ENCODE measurements at places on chromosomes 12 and 14.

GRCh38 chr12:106032623-106032925 lies 106.2 kb downstream of the NUAK1 start:
- no peak for DNase-seq

DNA sequence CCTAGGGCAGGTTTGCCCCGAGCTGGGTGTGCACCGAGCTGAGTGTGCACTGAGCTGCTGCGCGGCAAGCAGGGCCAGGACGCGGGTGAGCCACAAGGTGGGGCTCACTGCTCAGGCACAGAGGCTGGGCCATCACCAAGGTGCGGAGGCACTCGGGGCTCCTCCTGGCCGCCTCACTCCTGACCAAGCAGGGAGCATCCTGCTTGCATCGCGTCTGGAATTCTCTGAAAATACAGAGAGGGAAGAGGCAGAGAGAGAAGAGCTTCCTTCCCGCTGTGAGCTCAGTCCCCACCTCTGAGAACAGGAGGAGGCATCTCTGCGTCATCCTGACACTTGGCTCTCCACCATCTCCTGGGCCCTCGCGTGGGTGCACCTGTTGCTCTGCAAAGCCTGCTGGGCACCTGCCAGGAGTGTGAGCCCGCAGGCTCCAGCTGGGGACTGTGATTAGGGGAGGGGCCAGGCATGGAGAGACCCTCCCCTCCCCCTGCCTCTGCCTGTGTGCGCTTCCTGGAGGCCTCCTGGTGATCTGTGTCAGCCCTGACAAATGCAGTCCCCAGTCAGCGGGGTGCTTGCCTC lies 116.3 kb downstream of the GLT1D1 start:
- DNase-seq = peak; percentile 50

GRCh38 chr14:100607611-100607956 lies 20.4 kb upstream of the BEGAIN start:
- DNase-seq = no peak

DNA sequence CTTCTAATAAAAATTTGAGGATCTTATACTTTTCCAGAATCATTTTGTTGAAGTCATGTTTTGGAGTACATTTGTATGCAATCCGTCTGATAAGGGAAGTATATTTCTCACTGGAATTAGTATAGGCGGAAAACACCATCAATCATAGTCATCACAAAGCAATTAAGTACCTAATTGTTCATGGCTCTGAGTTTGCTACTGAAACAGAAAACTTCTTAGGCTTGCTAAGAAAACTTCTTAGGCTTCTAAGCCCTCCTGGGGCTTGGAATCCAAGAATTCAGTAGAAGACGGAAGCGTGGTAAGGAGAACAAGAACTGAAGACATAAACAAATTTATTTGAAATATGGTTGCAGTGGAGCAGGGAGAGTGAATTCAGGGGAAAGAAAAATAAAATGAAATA lies 636.3 kb downstream of the DIO2 start:
- DNase-seq = no peak

GRCh38 chr12:54749191-54749818 lies 101.1 kb upstream of the DCD start:
- DNase-seq = no peak

GRCh38 chr14:102516531-102517391 lies 7.2 kb upstream of the ANKRD9 start:
- no peak for DNase-seq

DNA sequence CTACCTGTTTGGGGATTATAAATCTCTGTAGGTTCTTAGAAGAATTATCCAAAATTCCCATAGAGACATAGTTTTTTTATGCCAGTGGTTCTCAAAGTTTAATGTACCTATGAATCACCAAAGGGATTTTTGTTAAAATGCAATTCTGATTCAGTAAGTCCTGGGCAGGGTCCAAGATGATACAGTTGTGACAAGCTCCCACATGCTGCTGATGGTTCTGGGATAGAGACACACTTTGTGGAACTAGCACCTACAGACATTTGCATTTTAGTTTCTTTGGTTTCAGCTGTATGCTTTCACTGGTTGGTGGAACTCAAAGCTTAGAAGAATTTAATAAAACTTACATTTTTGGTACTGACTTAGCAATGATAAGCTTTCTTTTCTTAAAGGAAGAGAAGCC lies 80.4 kb downstream of the PTCSC3 start:
- DNase-seq = no peak

GRCh38 chr14:57244106-57244505 lies 24.6 kb downstream of the EXOC5 start:
- DNase-seq = no peak

- no peak for DNase-seq
Measured at GRCh38 chr14:101823511-101824120, 62.1 kb downstream of the PPP2R5C start.

GRCh38 chr12:3187846-3188770 lies 110.9 kb downstream of the TSPAN9 start:
- DNase-seq = no peak

DNA sequence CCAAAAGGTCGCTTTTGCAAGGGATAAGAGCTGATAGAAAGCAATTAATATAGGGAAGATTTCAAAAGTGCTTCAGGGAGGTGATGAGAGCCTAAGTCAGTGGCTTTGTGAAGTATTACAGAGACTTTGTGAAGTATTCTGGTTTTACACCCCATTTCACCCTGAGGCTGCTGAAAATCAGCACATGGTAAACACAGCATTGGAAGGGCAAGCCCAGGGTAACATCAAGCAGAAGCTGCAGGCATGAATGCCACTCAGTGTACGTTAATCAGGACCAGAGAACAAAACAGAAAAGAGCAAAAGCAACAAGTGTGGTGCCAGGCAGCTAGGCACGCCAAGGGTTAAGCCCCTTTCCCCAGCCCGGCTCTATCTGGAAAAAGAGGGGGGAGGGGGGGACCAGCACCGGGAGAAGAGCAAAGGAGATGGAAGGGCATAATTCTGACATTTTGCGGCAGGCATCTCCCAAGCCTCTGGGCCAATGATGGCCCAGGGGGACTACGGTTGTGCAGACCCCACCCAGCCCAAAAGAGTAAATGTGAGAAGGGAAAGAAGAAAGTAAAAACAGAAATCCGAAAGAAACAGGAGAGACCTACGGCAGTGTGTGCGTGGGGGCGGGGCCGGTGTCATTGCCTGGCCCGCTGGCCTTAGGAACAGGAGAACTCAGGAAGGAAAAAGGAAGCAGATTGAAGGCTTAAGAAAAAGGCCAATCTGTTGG lies 58.9 kb downstream of the DHRS2 start:
- DNase-seq = no peak

GRCh38 chr12:52590021-52590420 lies 11.2 kb downstream of the KRT72 start:
- DNase-seq = no peak

DNA sequence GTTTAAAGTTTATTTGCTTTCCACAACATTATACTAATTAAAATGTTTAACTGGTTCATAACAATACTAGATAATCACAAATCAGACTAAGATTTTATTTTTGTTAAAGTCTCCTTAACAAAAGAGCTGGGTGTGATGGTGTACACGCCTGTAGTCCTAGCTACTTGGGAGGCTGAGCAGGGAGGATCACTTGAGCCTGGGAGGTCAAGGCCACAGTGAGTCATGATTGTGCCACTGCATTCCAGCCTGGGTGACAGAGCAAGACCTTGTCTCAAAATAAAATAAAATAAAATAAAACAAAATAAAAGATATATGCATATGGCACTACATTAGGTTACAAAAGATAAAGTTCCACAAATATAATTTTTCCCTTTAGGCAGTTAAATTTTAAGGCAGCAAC lies 5.6 kb downstream of the MIS18BP1 start:
- DNase-seq = no peak

All from H1 (cell line).